ENCODE measurements at places on chromosomes 5 and 9. TPM values are rescaled to one million over a fixed set of nuclear protein-coding genes. Genes with fewer than 3 reads are reported as not detected.

The SPINK1 gene
- total RNA-seq, result 1,081 TPM

The C9orf153 gene
- total RNA-seq, result not detected

The PCDHGB7 gene
- total RNA-seq, result 4.2 TPM

DNA sequence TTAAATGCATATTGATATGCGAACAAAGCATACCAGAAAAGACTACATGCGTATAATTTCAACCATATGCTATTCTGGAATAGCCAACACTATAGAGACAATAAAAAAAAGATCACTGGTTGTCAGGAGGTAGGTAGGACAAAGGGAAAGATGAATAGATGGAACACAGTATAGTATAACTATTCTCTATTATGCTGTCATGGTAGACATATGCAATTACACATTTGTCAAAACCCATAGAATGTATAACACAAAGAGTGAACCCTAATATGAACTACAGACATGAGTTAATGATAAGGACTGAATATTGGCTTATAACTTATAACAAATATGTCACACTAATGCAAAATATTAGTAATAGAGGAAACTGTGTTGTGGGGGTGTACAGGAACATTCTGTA, 460.8 kb downstream of the TAF11L14 start:
- DNase-seq, result no peak

- no peak for DNase-seq
Observed at GRCh38 chr5:161277011-161277410, 269.5 kb downstream of the GABRB2 start.
